Progenitor cell of endocrine pancreas (in vitro differentiated cells): ENCODE measurements at places on chromosomes 1 and 21. TPM values are rescaled to one million over a fixed set of nuclear protein-coding genes. Genes with fewer than 3 reads are reported as not detected.
A peak's percentile ranks its signal among the peaks of the same experiment; 100 is the strongest.

- DNase-seq = no peak
Measured at GRCh38 chr1:223211323-223211985, 68.4 kb upstream of the TLR5 start.

- DNase-seq = no peak
Measured at GRCh38 chr21:29257701-29258100, 41.0 kb upstream of the BACH1 start.

GRCh38 chr1:169786974-169787373 is 7.7 kb downstream of the METTL18 start:
- no peak for DNase-seq

DNA sequence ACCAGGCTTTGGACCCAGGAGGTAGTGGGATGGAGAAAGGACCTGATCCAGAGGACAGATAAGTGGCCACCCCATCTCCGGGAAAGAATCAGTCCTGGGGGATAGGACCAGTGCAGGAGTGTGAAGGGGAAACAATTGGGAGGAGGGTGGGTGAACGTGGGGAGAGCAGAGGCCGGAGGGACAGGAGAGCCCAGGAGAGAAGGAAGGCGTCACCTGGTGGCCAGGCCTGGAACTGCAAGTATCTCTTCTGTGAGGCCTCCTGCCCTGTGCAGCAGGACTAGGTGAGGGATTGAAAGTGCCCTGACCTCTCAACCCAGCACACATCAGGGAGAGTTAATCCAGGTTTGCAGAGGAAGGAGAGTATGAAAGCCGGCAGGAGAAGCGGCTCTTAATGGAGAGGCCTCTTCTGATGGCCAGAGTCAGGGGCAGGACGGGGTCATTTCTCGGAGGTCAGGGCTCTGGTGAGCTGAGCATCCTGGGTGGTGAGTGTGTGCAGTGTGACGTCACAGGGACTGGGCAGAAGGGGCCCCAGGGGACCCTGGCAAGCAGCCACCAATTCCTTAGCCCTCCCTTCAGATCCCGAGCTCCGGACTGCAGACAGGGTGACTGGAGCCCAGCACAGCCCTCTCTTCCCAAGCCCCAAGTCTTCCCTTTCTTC is 9.2 kb upstream of the LAD1 start:
- DNase-seq = peak; percentile 82

DNA sequence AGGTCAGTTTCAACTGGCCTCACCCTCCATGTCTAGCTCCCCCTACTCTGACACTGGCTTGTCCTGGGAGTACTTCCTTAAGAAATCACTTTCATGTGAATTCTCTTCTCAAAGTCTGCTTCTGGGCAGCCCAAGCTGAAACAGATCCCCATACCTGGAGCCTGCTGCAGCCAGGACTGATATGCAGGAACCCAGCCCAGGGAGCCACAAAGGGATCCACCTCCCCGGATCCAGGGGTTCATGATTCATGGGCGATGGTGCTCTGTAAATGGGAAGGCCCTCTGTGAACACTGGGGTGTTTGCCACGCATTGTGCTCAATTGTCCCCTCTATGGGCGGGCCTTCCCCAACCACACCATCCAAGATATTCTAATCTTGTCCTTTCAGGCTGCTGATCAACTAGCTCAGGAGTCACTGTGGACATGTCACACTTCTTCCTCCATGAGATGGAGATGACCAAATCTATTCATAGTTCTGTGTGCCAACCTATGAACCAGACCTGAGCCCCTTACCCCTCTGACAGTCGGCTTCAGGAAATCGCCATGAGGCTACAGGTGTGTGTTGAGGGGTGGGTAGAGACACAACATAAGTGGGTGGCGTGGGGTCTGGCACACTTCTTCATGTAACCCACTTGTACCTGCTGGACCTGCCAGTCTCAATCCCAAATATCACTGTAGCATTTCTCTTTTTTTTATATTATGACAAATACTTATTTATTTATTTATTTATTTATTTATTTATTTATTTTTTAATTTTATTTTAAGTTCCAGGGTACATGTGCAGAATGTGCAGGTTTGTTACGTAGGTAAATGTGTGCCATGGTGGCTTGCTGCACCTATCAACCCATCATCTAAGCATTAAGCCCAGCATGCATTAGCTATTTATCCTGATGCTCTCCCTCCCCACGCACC is 41.8 kb downstream of the RUNX3 start:
- no peak for DNase-seq

DNA sequence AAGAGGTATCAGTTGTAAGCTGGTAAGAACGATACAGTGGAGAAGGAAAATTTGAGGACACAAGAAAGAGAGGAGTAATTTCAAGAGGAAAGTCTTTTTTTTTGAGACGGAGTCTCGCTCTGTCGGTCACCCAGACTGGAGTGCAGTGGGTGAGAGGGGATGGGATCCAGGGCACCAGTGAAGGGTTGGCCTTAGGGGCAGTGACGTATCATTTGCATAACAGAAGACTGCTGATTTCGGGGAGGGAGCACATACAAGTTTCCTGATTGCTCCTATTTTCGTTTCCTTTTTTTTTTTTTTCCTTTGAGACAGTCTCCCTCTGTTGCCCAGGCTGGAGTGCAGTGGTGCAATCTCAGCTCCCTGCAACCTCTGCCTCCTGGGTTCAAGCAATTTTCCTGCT is 4.2 kb downstream of the S100A13 start:
- no peak for DNase-seq

DNA sequence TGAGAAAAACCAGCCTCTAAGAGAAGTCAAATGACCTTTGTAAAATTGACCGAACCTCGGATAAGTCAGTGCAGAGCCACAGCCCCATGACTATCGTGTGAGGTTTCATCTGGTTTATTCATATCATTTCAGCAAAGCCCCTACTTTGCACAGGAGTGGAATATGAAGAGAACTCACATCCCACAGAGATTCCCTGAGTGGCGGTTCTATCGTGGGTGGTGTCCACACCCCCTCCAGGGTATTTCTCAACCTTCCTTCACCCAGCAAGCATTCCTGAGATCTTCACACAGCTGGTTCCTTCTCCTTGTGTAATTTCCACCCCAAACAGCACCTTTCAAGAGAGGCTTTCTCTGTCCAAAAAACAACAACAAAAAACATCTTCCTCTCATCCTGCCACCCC is 47.5 kb downstream of the EVA1C start:
- DNase-seq = no peak

DNA sequence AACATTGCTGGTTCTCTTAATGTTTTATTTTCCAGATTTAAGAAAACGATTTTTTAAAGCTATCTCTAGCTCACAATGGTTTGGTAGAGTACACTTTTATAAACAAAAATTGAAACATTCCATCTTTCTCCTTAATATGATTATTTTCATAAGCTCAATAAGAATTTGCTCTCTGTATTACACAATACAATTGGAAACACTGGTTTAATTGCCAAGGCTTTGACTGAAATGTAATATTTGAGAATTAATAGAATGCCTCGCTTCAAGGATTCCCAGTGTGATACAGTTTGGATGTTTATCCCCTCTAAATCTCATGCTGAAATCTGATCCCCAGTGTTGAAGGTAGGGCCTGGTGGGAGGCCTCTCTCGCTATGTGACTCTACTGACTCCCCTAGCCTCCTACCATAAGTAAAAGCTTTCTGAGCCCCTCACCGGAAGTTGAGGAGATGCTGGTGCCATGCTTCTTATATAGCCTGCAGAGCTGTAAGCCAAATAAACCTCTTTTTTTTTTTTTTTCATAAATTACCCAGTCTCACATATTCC is 67.4 kb downstream of the DDAH1 start:
- DNase-seq = no peak

DNA sequence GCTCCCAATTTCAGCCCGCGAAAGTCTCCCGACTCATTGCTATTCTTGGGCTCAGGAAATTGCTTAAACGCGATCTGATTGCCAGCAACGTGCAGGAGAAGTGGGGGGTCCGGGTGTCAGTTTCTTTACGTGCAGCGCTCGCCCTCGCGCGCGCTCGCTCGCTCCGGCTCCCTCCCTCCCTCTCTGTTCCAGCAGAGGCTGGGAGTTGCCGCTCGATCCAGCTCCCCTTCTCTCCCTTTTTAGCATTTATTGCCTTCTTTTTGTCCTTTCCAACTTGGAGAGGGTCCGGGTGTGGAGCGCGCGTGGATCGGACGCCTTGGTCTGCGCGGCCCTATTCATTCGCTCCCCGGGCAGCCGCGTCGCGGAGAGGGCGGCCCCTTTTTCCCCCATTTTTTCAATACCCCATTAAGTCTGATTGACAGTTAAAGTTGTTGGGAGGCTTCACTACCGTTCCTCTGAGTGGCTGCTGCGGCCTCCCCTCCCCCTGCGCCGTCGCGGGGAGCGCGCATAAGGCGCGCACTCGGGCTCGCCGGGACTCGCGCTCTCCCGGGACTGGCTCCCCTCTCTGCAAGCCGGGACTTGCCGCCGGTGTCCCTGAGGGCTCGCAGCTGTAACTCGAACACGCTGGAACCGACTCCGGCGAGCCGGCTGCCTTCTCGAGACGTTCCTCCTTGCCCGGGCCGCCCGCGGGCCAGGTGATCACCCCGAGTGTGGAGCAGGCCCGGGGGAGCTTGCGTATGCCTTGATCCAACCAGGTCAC is at the start of gene DHRS3:
TSS of gene DHRS3 (minus strand) at position 310 of the 760 bp plus-strand sequence. CDS start 862 bp downstream, outside the sequence.
- DNase-seq = peak; percentile 80

DNA sequence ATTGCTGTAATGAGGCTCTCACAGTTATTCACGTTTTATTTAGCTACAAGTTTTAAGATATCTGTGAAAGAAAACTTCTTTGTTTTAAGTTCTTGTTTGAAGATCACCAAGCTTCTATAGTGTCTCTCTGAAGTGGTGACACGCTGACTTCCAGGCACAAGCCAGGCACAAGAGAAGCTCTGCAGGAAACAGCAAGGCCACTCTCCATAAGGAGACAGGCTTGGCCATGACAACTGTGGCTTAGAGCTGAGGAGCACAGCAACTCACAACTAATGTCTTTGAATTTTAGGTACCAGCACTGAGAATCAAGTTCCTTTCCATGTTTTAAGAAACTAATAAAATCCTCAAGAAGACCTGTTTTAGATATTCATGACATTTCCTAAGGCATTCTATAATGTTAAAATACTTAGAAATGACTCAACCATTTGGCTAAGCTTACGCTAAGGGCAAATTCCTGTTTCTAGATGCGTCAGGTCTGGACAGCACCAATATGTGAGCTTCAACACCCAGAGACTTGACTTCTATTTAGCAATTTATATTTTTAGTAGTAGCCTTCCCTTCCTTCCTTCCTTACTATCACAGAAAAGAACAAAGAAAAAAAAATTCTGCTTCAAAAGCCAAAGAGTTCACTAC is 40.2 kb downstream of the APP start:
- DNase-seq = no peak

DNA sequence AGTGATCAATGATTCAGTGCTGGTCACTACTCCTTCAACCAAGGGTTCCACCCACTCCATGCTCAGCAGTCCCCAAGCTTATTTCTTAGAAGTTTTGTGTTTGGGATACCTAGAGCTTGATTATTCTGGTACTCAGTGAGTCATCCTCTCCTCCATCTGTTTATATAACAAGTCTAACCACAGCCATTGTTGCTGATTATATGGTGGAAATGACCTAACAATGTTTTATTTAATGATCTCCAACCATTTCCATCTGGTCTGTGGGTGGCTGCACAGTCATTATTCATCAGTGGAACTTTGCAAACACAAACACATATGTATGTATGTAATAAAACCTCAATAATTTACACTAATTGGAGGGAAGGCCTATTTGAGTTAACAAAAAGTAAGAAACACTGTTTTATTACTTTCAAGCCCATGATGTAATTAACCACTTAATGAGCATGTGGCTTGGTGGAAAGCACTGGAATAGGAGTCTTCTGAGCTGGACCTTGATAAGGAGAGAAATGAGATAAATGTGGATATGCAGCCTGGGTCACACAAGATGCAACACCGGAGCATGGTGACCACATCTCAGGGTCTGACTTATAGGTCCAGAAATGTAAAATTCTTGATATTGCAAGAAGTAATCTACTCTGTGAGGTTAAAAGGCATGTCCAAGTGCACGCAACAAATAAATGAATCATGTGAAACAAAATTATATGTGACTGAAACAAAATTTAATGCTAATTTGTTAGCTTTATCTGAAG is 99.0 kb upstream of the WLS start:
- no peak for DNase-seq

DNA sequence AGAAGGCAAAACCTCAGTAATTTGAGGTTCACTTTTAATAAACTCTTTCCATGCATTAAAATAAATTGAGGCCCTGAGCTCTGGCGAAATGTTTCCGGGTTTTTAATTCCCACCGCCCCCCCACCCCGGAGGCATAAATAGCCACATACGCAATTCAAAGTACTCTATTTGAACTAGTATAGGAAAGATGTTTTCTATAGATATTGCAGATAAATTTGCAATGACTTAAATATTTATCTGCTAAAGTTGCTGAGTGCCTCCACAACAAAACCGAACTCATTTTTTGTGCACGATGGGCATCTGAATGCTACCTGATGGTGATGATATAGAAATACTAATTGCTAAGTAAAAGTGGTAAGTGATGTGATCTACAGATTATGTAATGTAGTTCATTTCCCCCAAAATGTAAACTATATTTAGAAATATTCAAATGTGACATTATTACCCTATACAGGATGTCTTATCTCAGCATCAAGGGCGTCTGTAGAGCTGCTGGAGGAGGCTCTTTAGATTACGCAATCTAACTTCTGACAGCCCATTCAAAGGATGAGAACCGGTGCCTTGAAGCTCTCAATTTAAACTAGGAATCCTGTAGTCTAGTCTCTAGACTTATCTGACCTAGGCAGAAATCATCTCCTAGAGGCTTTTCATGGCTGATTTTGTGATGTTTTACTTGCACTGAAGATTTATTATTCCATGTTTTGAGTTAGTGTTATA is 8.5 kb downstream of the IRF2BP2 start:
- no peak for DNase-seq

DNA sequence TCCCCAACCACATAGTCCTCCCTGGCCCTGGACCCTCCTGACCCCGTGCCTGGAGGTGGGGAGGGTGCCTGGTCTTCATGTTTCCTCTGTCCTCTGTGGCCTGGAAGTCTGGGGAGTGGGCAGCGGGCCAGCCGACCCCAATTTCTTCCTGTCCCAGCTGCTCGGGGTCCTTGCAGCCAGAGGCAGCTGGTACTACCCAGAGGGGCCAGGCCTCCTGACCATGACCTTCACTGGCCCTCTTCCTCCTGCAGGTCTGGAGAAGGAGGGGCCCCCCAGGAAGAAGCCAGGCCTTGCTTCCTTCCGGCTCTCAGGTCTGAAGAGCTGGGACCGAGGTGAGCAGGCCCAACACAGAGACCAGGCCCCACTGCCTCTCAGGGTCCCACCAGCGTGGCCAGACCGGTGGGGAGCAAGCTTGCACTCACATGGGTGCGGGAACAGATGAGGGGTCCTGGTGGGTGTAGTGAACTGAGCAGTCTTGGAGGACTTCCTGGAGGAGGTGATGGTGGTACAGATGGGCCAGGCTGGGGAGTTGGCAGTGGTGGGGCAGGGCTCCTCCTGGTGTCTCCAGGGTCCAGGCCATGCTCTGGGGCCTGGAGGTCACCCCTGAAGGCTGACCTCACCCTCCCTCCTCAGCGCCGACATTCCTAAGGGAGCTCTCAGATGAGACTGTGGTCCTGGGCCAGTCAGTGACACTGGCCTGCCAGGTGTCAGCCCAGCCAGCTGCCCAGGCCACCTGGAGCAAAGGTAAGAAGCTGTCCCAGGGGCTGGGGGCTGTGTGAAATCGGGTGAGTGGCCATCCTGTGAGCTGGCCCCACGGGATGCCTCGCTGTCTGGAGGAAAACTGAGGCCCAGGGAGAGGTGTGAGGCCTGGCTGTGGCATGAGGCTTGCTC is 32.7 kb downstream of the TRIM11 start:
- no peak for DNase-seq

- no peak for DNase-seq
Measured at GRCh38 chr1:151858886-151859665, 5.6 kb upstream of the THEM5 start.

ATAD3C gene
- total RNA-seq = 1.6 and 1.9 TPM in 2 replicates
